ENCODE measurements at places on chromosomes 13 and 19.

DNA sequence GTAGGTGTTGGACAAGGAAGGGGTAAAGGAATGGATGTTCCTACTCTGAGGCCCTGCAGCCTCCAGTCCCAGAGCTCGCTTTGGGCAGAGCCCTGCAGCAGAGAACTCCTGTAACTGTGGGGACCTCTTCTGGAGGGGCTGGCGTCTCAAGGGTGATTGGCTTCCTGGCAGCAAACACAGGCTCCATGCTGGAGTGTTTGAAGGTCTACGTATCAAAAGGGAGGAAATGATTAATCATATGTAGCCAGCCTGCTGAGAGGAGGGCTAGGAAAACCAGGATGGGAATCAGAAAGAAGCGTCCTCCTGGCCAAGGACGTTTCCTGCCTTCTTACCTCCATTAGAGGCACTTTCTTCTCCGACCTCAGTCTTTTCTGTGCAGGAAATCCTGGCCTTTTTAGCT, 208.5 kb downstream of the TSHZ3 start:
- no peak for DNase-seq

DNA sequence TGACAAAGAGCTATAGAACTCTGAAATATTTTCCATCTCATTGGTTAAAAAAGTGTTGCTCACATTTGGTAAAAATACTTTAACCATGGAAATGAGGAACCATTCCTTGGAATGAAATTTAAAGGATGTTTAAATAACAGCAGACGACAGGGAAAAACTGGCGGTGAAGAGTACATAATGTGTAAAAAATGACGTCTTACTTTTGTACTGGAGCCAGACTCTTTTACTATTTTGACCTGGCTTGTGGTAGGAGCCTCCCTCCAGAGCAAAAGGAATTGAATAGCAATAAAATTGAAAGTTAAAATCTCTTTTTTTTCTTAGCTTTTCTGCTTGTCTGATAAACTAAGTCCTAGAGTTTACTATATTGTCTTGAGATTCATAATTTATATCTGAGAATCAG, 426.2 kb upstream of the KLHL1 start:
- DNase-seq: no peak

GRCh38 chr19:38516802-38517201, 83.3 kb downstream of the RYR1 start:
- no peak for DNase-seq

DNA sequence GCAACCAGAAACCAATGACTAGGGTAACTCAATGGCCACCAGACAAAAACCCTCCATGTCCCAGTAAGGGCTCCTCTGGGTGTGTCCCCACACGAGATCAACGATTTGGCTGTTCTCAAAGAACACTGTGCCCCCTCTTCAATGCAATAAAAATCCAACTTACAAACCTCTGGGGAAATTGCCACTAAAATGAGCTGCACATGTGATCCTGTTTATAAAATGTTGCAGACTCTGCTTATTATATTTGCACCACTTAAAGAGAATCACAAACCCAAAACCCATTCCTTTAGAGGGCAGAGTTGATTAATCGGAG, 80.5 kb downstream of the STK24 start:
- DNase-seq: no peak

GRCh38 chr19:12953138-12953798, 3.8 kb downstream of the GADD45GIP1 start:
- DNase-seq: no peak

All from cortex of kidney (tissue), 1 donor.